Bone marrow (tissue), 2 donors: ENCODE measurements at places on chromosomes 16 and 17.
A peak's percentile ranks its signal among the peaks of the same experiment; 100 is the strongest.

DNA sequence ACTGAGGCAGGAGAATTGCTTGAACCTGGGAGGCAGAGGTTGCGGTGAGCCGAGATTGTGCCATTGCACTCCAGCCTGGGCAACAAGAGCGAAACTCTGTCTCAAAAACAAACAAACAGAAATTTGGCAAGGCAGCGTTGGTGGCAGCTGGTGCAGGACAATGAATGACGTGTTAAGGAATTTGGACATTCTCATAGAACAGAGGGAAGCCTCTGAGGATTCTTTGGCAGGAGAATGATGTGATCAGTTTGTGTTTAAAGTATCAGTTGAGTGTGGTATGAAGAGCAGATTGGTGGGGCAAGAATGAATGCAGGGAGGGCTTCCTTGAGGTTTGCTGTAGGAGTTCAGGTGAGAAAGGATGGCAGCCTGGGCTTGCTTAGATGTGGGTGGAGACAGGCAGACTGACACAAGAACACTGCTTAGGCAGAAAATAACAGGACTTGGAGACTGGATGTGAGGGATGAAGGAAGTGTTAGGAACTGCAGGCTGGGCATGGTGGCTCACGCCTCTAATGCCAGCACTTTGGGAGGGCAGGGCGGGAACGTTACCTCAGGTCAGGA, 4.8 kb downstream of the CYB5D2 start:
- DNase-seq, result no peak

DNA sequence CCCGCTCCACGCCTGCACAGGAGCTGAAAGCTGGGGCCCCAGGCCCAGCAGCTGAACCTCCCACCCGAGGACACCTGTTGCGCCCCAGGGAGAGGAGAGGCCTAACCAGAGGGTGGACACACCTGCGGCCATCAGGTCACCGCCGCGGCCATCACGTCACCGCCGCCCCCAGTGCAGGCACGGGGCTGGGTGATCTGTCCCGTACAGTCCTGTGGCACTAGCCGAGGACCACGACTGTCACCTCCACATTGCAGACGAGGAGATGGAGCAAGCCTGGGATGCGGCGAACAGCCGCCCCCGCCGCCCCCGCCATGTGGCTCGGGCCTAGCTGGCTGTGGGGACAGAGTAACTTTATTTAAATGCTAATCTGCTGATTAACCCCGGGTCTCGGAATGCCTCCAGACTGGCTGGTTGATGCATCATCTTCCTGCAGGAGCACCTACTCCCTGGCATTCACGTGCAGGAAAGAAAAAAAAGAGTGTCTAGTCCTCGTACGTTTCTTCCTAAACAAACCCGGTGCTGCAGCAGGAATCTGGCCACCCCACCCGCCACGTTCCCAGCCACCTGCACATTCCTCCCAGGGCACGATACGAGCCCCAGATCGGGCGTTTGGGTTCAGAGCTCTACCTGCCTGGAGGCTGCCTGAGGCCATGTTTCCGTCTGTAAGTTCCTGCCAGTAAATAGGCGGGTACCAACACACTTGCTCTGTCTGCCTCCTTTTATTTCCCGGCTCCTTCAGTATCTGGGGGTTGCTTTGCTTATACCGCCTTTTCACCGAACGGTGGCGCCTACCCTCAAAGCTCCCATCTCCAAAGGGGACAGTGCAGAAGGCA, 29.9 kb downstream of the PIEZO1 start:
- DNase-seq, result no peak

DNA sequence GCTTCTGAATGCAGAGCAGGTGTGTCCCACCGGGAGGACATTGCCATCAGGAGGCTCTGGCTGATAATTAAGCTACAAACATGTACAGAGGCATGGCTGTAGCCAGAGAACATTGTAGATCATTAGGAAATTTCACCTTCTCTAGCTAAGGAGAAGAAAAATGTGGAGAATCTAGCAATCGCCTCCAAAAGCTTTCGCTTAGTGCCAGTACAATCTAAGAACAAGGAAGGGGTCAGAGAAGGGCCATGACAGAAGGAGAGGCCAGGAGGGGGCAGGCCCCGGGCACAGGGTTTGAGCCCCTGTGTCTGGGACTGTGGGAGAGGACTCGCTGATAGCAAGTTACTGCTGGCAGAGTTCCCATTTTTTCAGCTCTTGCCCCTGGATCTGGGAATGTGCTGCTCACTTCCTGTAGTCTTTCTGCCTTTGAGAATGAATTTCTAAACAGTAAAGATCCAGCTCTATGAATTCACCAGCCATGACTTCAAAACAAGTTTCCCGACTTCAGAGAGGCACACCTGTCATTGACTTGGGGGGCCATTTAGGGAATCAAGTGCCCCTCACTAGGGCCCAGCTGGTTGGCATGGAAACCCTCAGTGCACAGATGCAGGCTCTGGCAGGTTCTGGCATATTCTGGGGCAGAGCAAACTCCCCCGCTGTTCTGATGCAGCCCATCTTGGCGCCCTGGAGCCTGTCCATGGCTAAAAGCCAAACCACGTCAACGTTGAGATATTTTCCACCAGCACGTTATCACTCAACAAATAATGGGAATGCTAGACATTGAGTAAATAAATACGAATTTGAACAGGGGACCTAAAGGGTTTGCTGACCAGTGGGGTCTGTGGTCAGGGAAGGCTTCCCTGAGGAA, 59.5 kb upstream of the CACNG4 start:
- no peak for DNase-seq

DNA sequence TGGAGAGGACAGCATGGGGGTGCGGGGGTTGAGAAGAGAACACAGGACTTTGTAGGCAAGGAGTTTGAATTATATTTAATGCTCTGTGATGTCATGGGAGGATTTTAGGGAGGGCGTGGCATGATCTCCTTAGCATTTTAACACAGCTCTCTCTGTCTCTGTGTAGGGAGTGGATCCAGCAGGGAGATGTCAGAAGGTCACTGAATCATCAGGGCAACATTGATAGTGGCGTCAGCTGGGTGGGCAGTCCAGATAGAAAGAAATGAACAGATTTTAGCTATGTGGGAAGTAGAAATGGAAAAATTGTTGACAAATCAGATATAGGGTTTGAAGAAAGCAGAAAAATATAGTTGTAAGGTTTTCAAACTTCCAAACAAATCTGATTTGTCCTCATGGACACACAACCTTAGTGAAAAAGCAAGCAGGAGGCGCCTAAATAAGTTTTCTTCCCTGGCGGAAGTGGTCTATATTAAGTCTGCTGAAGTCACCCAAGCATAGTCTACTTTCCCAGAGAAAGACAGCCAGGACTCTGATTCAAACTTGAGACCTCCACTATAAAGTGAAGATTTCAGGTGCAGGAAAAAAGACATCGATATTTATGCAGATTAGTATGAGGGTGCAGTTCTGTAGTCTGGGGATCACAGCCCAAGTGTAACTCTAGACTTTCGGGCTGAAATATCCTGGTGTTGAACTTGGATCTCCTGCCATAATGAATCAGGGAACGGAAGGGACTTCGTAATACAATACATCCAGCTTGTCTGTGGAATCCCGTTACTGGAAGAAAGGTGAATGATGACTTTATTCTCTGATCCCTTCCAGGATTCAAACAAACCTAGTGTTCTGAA, 10.1 kb upstream of the PCTP start:
- no peak for DNase-seq

DNA sequence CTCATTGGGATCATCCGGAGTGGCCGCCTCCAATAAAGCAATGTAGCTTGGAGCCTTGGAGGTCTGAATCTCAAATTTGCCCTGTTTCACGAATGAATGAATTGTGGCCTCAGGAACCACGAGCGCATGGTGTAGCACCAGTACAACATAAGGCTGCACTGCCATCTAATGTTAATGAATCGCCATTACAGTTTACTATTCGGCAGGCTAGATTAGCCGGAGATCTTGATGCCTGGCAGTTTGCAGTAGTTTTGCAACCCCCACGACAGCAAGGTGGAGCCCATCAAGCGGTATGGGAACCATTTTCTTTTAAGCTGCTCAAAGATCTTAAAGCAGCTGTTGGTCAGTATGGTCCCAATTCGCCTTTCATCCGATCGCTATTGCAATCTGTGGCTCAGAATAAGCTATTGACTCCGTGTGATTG, 18.8 kb downstream of the ALOX15B start:
- DNase-seq, result peak; percentile 79

- no peak for DNase-seq
Observed at GRCh38 chr17:81245665-81246342, 6.7 kb downstream of the NDUFAF8 start.

GRCh38 chr17:8887301-8887700, 19.8 kb upstream of the PIK3R6 start:
- DNase-seq, result no peak

DNA sequence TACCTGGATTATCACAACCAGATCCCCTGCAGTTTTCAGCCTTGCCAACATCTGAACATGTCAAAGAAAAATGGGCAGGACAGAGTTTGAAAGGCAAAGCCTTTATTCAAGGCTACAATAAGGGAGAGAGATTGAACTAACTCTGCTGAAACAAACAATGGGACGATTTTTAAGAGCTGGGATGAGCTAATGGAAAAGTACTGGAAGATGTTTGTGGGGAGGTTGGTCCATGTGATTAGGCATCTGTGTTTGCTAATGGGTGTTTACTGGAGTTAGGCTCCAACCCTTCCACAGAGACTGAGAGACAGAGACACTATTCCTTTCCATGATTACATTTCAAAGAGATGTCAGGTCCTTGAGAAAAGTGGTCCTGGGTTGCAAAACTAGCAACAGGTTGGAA, 35.0 kb upstream of the HSBP1 start:
- no peak for DNase-seq

DNA sequence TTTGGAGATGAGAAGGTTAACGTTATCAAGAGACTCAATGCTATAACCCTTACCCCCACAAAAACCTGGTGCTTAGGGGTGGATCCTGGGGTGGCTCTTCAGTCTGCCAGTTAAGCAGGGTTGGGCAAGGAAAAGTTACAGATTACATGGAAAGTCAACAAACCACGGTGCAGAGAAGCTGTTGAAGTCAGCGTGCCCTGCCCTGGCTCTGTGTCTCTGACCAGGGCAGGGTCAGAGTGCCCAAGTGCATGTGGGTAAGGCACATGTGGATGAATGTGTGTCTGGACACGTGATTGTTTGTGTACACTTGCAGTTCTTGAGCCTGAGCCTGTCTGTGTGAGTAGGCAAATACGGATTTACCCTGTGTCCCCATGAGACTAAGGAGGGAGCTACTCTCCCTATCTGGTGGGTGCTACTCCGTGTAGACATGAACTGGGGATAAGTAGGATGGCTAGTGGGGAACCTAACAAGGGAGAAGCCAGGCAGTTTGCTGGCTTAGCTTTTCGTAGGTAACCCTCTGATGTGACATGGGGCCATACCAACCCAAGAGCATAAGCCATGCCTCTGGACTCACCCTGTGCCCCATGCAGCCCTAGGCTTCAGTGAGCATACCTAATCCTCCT, 5.5 kb downstream of the IGFBP4 start:
- no peak for DNase-seq

GRCh38 chr16:10594312-10594950, 14.0 kb upstream of the EMP2 start:
- DNase-seq, result no peak

DNA sequence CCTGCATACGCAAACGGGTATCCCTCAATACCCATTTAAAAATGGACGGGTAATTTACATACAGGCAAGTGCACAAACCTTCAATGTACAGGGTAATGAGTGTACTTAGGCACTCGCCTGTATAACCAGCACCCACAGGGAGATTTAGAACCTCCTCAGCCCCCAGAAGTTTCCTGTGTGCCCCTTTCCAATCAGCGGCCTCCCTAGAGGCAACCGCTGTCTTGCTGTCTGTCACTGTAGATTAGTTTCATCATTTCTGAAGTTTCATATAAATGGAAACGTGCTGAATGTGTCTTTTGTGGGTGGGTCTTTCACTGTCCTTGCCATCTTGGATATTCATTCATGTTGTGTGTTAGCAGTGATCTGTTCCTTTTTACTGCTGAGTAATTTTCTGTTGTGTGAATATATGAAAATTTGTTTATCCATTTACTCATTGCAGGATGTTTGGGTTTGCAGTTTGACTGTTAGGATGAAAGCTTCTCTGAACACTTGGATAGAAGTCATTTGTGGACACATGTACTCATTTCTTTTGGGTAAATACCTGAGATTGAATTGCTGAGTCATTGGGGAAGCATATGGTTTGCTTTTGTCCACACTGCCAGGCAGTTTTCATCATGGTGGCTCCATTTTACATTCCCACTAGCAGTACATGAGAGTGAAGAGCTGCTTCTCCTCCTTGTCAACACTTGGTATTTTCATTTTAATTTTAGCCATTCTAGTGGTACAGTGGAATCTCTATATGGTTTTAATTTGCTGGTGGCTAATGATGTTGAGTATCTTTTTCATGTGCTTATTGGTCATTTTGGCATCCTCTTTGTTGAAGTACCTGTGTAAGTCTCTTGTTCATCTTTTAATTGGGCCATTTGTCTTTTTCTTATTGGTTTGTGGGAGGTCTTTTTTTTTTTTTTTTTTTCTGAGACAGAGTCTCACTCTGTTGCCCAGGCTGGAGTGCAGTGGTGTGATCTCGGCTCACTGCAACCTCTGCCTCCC, 2.1 kb upstream of the ADCY7 start:
- DNase-seq, result no peak

DNA sequence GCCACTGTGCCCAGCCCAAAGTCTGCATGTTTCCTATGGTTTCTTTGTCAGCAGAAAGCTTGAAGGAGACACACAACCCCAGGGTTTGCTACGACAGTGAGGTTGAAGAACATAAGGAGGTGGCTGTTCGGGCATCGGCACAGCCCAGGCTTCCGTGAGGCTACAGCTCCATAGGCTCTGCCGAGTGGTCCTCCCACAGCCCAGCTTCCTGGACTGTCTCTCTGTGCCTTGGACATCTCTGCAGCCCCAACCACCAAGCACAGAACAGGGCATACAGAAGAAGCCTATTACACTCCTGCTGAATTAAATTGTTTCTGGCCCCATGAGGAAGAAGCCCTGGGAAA, 3.2 kb upstream of the HAP1 start:
- DNase-seq, result no peak

GRCh38 chr17:74759243-74759801, 10.9 kb downstream of the NHERF1 start:
- DNase-seq, result no peak

DNA sequence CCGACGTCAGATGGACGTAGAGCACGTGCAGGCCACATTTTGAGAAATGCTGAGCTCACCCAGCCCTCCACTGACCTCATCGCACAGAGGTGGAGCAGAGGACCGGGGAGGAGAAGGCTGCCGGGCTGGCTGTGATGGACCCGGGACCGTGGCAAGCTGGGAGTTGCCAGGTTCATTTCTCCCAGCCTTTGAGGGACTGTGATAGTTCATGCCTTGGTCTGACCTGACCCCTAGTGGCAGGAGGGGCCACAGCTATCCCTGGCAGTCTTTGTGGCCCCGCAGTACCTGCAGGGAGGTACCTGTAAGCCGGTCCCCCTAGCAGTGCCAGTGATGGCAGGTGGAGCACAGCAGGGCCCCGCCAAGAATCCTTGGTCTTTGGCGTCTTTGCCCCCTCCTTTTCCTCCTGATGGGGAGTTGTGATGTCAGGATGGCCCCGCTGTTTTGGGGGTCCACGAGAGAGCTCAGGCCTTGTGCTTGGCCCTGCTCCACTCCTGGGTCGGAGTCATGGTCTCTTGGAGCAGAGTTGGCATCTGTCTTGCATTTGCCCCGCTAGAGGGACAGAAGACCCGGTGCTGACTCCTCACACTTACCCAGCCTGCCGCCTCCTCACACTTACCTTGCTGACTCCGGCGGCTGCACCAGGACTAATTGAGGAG, 50.4 kb downstream of the OR1D5 start:
- DNase-seq, result no peak

GRCh38 chr17:27947005-27947406, 53.8 kb upstream of the LYRM9 start:
- no peak for DNase-seq

GRCh38 chr16:5837007-5837670, 739.5 kb upstream of the EEF2KMT start:
- no peak for DNase-seq
